AG08396 (cell line): ENCODE measurements at places on chromosomes 16 and 17.

DNA sequence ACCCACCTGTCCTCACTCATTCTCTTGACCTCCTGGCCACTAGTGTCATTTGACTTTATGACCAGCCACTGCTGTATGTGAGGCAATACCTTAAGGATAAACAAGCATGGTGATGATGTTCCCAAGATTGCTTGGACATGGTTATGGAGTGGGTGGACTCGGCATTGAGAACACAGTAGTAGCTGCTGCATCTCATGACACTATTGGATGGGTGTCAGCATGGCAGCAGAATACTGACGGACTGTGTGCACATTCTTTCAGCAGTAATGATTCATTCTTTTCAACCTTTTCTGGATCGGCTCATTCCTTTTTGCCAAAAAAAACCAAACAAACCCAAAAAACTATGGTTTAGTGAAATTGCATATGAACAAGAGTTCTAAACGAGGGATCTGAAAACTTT is 13.5 kb downstream of the SPECC1 start:
- peak; percentile 31 for DNase-seq

GRCh38 chr17:47253541-47254402 is at the start of gene ITGB3:
ITGB3 (plus strand) TSS chr17:47253827; CDS start chr17:47253862, 35 bp downstream.
- DNase-seq, result peak; percentile 88

DNA sequence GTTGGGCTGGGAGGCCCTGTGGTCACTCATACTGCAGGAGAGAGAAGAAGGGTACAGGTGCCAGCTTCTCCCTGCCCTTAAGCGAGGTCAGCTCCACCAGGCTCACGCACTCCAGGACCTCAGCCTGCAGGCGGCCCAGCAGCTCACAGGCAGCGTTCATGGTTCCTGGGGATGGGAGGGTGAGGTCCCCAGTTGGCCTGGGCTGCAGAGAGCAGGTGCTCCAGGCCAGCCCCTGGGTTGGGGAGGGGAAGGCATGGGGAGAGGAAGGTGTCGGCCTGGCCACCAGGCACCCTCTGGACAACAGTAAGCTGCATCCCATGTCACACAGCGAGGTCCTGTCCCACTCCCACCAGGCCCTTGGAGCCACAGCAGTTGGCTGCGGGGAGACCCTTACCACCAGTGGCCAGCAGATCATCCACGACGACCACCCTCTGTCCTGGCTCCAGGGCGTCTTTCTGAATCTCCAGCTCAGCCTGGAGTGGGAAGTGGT is 2.0 kb downstream of the APRT start:
- DNase-seq, result no peak

DNA sequence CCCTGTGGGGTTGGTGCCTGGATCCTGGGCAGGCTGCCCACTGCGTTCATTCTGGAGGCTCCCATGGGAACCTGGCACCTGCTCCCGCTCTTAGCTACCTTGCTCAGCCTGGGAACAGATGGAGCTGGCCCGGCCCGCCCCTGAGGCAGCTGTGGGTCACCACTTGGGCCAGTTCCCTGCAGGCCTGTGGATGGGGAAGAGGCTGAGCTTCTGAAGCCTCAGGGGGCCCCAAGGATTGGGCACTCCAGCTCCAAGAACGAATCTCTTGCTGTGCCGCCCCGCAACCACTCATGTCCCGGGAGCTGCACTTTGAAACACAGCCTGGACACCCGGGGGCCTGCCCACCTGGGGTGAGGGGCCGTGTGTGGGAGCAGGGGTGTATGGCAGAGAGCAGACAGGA is 37.7 kb downstream of the BAHCC1 start:
- no peak for DNase-seq

DNA sequence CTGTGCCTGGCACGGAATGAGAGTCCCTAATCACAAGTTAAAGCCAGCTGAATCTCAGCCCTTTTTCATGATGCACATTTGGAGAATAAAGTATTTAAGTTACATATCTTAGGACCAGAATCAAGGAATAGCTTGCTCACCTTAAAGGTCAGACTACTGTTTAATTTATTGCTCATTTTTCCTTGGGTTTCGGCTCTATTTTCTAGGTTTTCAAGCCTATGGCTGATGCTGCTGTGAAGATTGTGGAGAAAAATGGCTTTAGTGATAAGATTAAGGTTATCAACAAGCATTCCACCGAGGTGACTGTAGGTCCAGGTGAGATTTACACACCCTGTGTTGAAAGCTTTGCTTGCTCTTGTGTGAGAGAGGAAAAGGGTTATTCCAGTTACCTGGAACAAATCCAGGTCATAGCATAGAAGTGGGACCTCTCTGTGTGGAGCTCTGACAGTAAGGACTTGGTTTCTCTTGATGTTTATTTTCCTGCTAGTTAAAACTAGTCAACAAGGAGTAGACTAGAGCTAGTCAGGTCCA is 18.1 kb downstream of the PRMT7 start:
- DNase-seq, result no peak

GRCh38 chr16:53132406-53132805 is 77.6 kb downstream of the CHD9 start:
- DNase-seq, result no peak

DNA sequence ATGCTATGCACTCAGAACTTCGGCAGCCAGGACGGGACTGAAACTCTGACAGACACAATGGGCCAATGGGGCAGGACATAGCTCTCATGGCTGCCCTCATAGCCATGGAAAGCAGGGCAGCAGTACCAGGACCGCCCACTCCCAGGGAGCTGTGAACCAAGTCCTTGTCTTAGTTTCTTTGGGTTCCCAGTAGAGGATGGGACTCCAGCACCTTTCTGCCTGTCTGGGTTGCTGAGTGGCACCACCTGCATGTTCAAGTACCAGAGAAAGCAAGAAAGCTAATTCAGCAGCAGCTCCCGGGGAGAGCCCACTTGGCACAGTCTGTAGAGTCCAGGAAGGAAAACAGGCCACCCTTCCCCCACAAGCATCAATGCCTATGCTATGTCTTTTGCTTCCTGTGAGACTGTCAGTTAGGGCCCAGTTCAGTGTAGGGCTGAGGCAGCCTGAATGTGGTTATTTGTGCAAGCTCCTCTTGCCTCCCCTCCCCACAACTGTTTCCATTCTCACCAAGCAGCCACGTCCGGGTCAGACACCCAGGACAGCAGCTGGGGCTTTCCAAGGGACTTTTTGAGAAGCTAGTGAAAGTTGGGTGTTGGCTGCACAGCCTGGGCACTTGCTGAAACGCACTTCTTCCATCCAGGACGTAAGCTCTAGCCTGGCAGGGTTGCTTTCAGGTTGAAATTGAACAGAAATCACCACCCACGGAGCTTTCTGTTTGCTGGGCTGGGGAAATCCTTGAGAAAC is 7.8 kb downstream of the SUPT4H1 start:
- DNase-seq, result no peak

DNA sequence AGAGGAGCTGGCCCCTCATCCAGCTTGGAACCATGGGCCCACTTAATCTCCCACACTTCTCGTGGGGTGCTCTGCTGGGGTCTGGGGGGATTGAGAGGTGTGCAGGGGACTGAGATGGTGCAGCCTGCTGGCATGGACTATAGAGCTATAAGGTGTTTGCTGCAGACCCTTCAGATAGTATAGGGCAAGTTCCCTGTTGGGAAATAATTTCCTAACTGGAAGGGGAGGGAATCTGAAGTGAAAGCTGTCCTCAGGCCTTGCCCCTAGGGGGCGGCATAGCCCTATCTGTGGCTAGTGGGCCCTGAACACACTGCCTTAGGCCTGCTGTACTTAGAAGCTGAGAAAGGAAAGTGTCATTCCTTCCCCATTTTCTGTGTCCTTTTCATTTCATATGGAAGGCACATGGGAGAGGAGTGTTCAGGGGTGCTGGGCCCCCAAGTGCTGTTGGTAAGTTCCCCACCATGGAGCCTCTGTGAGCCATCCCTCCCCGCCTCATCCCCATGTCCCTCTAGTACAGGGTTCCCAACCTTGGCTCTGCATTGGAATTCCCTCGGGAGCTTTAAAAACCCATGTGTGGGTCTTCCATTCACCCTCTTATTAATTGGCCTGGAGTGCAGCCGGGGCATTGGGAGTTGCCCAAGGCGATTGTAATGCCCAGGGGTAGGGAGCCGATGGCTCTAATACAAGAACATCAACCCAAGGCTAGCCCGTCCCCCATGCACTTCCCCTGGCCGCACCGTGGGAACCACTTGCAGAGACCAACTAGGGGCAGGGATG is 19.7 kb downstream of the GOSR2 start:
- peak; percentile 85 for DNase-seq

- peak; percentile 43 for DNase-seq
These were observed 1.7 kb upstream of the MAZ start for GRCh38 chr16:29804455-29805231.

DNA sequence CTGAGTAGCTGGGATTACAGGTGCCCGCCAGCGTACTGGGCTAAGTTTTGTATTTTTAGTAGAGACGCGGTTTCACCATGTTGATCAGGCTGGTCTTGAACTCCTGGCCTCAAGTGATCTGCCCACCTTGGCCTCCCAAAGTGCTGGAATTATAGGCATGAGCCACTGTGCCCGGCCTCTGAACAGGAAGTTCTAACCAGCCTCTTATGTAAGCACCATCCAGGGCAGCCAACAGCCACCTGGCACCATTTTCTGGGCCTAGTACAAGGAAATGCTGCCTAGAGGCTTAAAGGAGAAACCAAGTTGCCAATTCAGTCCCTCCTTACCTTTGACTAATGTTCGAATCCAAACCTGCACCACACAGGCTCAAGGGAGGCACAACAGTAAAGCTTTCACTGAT is 8.5 kb upstream of the SLC39A11 start:
- no peak for DNase-seq
